Right ventricle myocardium inferior (tissue), 1 donor: ENCODE measurements at places on chromosomes 6 and 20. TPM values are rescaled to one million over a fixed set of nuclear protein-coding genes. Genes with fewer than 3 reads are reported as not detected.

The PKIG gene
- total RNA-seq = 206 TPM

The ARMC2 gene
- total RNA-seq = 9.5 TPM

The IMPG1 gene
- total RNA-seq = not detected

The POM121L2 gene
- total RNA-seq = not detected

The EYA2 gene
- total RNA-seq = 1.5 TPM

The RSPH9 gene
- total RNA-seq = 0.11 TPM

The GABRR2 gene
- total RNA-seq = 0.35 TPM

The RUNX2 gene
- 0.43 TPM for total RNA-seq

The MAN1A1 gene
- total RNA-seq = 22.4 TPM

The GTSF1L gene
- total RNA-seq = not detected

The SIGLEC1 gene
- 9.5 TPM for total RNA-seq

The SPATA2 gene
- 8.0 TPM for total RNA-seq

The RNASET2 gene
- total RNA-seq = 16.4 TPM

The TUBB2B gene
- total RNA-seq = 0.97 TPM

The C4A gene
- total RNA-seq = 92.1 TPM

The RNF144B gene
- total RNA-seq = 18.2 TPM

The UNC5CL gene
- 0.60 TPM for total RNA-seq

The BMP7 gene
- total RNA-seq = 27.2 TPM

The TNF gene
- 0.51 TPM for total RNA-seq

The PDYN gene
- total RNA-seq = not detected

The MMP24 gene
- 0.35 TPM for total RNA-seq

The AGER gene
- total RNA-seq = 2.0 TPM

The LY6G6C gene
- total RNA-seq = not detected

The TOP1 gene
- 23.9 TPM for total RNA-seq

The PHACTR1 gene
- total RNA-seq = 116 TPM

The CEP57L1 gene
- 7.7 TPM for total RNA-seq

The CRYBG1 gene
- 1.8 TPM for total RNA-seq

The HSPA12B gene
- 17.5 TPM for total RNA-seq

The YTHDF1 gene
- 22.9 TPM for total RNA-seq

The JAG1 gene
- total RNA-seq = 24.4 TPM

The SERPINB6 gene
- 275 TPM for total RNA-seq

The GSTA2 gene
- total RNA-seq = not detected

The CYP39A1 gene
- total RNA-seq = 4.8 TPM

The ADGB gene
- not detected for total RNA-seq

The CNKSR3 gene
- 20.0 TPM for total RNA-seq

The MUCL3 gene
- not detected for total RNA-seq

The SLC4A11 gene
- 0.14 TPM for total RNA-seq

The IRAK1BP1 gene
- 3.5 TPM for total RNA-seq

The RSPO4 gene
- not detected for total RNA-seq

The MAS1L gene
- not detected for total RNA-seq

The PNPLA1 gene
- total RNA-seq = not detected

The INSM1 gene
- not detected for total RNA-seq
